Small intestine (tissue), 16 donors: ENCODE measurements at places on chromosomes 13 and 19.

DNA sequence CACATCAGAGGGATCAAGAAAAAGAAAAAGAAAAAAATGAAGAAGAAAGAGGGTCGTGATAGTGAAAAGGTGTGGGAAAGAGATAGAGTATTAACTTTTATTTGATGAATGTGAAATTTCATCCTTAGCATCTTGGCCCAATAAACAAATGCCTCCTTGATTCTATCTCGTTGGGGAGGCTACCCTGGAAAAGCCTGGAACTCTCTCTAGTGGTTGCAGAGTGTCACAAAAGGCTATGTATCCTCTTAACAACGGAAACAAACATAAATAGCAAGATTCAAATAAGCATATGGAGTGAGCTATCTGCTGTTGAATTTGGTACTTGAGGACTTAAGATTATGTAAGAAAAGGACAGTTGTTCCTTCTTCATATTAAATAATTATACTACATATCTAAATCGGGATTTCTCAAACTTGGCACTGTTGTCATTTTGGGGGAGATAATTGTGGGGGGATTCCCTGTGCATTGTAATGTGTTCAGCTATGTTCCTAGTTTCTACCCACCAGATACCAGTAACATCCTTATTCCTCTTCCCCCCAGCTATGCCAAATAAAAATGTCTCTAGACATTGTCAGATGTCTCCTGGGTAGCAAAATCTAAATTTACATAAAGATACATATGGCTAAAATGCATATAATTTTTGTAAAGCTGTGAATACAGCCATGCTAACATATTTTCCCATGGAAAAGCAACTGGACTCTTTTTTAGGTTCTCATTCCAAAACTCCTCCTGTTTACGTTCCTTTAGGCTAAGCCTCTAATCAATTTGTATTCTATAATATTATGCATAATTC is 557.2 kb downstream of the DCT start:
- no peak for DNase-seq

DNA sequence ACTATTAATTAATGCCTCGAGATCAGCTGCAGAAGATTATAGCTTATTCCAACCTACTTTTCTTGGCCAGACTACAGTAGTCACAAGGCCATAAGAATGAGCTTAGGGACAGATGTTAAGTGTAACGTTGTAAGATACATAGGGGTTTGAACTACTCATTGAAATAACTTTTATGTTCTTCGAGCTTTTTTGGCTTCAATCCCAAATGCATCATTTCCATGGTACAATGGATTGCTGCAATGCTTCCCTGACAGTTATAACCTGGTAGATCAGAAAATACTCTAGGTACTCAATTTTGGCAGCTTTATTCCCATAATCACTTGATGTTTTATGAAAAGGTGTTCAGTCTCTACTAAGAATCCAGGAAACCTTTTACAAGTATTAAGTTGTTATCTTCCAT is 2216.7 kb upstream of the PCDH20 start:
- DNase-seq, result no peak

DNA sequence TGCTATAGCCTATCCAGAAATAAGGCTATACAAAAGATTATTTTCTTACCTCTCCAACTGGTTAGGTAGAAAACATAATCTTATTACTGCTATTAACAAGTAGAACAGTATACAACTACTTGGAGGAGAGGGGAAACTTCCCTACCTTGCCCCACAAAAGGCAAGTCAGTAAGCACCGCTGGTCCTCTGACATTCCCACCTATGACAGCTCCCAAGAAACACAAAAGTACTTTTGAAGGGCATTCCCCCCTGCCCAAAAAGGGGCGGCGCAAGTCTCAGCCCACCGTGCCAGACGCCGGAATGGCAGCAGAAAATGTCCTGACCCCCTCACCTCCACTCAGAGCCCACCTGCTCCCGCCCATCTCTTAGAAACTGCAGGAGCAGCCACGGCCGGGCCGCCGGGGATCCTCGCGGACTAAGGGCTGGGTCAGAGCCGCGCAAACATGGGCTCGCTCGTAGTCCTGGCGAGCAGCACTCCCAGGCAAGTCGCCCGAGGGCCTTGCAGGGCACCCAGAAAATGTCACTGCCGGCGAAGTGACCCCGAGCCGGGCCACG is 437 bp downstream of the SUCLA2 start:
- DNase-seq, result peak; percentile 37

DNA sequence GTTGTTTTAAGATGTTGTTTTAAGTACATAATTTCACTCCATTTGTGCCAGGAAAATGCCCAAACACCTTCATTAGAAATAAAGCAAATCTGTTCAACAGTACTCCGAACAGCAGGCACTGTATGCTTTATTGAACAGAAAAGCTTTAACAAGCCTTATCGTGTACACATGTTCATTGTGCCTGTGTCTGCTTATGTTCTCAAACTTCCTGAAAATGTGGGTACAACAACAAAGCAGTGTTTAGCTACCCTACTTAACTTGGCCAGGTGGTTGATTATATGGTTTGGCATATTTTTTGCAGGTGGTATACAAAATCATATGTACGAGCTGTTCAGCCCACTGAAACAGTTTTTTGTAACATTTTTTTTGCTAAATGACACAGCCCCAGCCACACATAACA is 718.0 kb downstream of the DACH1 start:
- DNase-seq, result no peak

DNA sequence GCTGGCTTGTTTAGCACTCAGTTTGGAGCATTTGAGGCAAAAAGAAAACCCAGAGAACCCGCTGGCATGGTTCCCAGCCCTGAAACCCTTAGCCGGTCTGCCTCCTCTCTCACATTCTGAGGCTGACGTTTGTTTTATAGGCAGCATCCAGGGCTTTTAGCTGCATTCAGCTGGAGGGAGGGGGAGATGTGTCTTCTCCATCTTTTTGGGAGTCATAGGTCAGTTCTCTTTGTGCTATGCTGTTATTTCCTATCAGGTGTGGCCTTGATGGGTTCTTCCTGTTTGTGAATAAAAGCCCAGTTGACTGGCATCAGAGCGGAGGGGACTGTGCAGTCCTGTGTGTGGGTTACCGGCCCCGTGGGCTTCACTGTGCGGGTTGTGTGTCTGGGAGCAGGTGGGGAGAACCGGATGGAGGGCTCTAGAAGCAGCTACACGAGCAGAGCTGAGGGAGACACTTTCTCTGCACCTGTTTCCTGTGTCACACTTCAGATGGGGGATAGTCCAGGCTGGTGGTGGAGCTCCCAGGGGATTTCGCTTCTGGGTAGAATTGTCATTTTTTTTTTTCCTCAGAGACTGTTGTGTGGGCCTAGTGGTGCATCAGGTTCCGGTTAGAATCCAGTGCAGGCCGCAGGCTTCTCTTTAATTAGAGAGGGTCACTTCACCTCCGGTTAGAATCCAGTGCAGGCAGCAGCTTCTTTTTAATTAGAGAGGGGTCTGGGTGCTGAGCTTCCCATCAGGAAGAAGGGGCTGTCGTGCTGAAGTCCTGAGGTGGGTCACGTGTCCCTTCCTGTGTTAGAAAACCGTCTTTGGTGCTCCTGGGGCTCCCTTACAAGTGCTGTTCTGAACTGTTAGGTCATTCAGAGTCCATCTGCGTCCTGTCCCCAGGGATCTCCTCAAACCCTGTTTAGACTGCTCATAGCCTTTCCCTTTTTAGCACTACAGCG is 69.6 kb downstream of the ARHGEF7 start:
- DNase-seq, result peak; percentile 40

DNA sequence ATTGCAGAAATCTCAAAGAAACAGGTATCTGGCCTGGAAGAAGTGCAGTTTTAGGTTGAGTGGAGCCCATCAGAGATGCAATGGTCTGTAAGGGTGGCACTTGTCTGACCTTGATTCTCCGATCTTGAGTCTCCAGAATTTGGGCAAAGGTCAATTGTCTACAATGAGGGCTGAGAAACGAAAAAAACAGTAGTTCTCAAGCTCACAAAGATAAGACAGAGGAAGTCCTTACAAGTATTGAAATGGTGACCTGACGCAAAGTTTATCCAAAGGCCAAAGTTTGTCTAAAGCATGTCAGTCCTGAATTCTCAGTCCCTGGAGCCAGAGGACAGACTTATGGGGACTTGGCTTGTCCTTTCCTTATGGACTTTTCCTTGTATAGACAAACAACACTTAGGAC is 40.3 kb downstream of the CYSLTR2 start:
- peak; percentile 21 for DNase-seq

DNA sequence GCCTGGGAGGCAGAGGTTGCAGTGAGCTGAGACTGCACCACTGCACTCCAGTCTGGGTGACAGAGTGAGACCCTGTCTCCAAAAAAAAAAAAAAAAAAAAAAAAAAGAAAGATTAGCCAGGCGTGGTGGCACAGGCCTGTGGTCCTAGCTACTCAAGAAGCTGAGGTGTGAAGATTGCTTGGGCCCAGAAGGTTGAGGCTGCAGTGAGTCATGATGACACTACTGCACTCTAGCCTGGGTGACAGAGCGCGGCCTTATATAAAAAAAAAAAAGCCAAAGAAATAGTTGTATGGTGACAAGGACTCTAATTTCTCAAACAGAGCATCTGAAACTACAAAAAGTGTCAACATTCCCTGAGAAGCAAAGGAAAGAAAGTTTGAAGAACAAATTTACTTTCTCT is 3.4 kb downstream of the PBX4 start:
- DNase-seq, result no peak

- no peak for DNase-seq
These were observed 234.9 kb upstream of the GPC6 start for GRCh38 chr13:92991692-92992091.

- no peak for DNase-seq
These were observed 157.4 kb downstream of the EFNB2 start for GRCh38 chr13:106377931-106378662.

GRCh38 chr19:18049385-18049784 is 37.3 kb downstream of the IL12RB1 start:
- peak; percentile 30 for DNase-seq

GRCh38 chr19:45477713-45478453 is 10.1 kb downstream of the FOSB start:
- no peak for DNase-seq
